ENCODE measurements at places on chromosomes 2 and 18.

DNA sequence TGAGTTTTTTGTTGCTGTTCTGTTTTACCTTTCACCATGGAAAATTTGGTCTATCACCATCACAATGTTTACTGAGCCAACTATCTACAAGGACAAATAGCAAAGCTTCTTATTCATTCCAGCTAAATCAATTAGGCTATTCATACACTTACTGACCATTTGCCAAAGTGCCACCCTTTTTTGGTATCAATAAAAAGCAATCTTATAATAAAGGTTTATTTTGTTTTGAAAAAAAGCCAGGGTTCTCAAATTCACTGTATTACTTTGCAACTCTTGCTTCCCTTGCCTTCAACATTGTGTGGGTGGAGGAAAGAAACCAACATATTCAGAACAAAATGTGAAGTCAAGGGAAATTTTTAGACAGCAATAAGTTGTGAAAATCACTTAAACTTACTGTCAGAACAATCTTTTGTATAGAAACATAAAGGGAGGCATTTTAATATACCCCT lies 15.3 kb downstream of the PELI1 start:
- no peak for DNase-seq

- DNase-seq, result no peak
Observed at GRCh38 chr2:152431370-152432098, 96.6 kb downstream of the FMNL2 start.

GRCh38 chr2:25558262-25558661 lies 115.1 kb downstream of the DTNB start:
- peak; percentile 44 for DNase-seq

- DNase-seq, result no peak
Observed at GRCh38 chr2:173898178-173898668, 67.0 kb downstream of the SP3 start.

- DNase-seq, result no peak
Observed at GRCh38 chr2:176205126-176205525, 16.7 kb downstream of the HOXD1 start.

DNA sequence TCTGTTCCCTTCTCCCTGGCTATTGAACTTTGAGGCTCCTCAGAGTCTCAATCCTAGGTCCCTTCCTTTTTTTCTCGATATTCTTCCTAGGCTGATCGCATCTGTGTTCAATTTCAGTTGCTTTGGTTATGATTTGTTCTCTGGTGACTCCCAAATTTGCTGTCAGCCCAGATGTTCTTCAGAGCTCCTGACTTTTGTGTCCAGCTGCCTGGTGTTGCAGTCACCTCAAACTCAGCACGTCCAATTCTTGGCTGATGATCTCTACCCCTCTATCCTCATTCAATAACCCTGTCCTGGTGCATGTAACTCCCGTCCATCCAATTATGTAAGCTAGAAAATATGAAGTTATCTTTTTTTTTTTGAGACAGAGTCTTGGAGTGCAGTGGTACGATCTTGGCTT lies 31.4 kb downstream of the DIS3L2 start:
- no peak for DNase-seq

DNA sequence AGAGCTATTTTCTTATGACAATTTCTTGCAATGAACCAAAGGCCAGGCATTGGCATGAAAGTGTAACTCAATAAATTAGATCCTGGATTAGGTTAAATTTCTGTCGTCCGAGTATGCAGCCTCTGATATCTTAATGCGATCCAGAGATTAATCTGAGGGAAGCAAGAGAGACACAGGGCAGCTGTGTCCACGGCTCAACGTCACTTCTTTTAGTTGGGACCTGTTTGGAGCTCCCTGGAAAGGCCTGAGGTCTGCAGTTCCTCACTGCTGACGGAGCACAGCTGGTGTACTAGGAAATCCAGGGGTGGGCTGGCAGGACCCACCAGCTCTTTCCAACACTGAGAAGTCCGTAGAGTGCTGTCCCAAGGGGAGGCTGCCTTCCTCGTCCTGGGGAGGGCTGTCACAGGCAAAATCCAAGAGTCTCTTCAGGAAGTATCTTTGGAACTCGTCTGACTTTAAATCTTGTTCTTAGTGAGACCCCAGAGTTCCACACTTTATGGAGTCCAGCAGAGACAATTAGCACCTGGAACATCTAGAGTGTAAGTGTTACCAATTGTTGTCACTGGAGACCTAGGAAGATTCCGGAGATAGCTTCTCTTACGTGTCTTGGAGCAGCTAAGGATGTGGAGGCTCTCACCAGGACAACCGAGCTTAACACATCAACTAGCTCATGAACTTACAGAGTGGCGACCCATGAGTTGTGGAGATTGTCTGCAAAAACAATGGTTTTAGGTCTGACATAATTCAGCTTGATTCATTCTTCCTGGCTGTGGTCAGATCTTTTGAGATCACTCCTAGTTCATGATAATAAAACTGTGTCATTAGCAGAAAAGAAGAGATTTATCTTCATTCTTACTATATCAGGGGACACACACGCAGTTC lies 173.7 kb downstream of the ACKR3 start:
- no peak for DNase-seq

GRCh38 chr2:154375579-154375931 lies 322.9 kb upstream of the KCNJ3 start:
- no peak for DNase-seq

DNA sequence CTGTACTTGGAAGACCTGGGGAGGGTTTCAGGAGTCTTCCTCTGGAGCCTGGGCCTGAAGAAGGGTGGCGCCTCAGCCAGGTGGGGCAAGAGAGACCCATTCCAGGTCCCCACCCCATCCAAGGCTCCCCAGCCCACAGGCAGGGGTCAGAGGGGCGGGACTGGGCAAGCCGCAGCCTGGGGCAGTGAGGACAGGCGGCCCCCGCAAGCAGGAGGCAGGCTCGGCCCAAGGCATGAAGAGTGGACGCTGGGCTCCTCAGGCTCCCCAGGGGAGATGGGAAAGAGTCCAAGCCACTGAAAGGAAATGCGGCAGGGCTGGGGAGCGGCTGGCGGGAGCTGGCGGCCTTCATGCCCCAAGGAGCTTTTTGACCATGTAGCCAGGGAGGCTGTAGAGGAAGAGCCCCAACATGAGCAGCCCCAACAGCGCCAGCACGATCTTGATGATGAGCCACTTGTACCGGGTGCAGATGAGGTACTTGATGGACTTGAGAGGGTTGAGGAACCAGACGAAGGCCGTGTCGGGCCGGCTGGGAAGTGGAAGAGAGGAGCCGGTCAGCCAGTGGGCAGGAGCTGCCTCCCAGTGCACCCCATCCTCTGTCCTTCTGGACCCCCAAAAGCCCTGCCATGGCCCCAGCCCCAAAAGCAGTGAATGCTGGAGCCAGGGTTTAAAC lies 20.1 kb downstream of the OTOF start:
- DNase-seq, result peak; percentile 9

DNA sequence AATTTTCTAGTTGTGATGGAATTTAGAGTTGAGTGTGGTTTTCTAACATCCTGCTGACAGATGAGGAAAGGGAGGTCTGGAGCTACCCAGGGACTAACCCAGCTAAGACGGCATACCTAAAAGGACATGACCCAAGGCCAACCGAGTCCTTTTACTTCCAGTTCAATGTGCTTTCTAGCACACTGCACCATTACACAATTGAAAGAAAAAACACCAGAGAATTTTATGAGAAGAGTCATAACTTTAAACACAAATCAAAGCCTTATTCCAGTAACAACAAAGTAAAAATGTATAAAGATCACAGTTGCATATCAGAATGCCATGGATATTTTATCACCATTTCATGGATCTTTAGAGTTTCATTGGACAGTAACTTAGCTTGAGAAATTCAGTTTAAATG lies 480.3 kb downstream of the MEIS1 start:
- DNase-seq, result no peak

DNA sequence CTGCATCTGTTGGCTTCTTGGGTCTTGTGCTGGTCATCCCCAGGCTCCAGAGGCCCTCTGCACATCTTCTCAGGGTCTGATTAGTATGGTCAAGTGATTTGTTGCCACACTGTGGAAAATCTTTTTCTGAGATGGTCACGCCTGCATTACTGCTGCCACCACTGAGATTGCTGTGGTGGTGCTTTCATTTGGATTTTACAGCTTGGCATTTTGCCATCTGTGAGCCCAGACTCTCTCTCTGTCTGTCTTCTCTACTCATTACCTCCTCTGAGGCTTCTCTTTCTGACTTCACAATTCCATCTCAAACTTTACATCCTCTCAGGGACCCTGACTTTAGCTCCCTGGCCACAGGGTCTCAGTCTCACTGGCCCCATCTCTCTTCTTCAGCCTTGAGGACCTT lies 154.6 kb downstream of the LRRTM1 start:
- no peak for DNase-seq

DNA sequence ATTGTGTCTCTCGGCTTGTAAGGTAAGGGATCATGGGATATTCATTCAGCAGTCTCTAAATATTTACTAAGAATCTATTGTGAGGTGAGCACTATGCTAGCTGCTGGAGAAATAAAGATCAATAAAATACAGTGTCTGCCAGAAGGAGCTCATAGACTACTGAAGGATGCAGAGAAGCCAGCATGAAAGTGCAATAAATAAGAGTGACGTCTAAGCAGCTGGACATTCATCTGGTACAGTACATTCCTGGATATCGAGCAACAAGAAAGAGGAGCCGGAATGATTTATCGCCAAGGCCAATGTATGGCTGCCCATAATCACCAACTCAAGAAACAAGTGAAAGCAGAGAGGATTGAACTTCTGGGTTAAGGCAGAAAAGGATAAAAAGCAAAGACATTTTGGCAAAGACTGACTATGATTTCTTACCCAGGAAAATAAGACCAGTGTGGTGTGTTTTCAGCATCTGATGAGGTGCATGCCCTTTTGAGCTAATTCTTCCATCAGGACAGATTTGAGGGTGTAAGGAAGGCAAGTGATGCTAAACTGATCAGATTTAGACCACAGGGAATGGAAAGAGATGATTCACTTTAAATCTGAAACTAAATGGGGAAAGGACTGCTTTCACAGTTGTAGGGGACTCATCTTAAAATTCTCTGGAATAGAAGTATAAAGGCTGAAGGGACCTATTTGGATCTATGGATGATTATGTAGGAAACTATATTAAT lies 18.7 kb upstream of the LMAN1 start:
- DNase-seq, result no peak

DNA sequence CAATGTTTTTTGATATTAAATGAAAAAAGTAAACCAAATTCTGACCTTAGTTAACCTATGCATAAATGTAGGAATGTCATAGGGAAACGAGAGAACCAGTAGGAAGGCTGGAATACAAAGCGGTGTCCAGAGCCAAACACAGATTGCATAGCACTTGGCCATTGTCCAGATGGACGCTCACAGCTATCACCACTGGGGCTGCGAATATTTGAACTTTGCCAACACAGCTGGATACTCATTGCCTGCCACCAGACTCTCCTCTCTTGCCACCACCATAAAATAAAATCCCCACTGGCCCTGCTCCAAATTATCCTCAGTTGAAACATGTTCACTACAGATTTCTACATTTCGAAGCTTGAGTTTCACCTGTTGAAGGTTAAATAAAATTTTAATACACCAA lies 159.3 kb upstream of the GULP1 start:
- no peak for DNase-seq

DNA sequence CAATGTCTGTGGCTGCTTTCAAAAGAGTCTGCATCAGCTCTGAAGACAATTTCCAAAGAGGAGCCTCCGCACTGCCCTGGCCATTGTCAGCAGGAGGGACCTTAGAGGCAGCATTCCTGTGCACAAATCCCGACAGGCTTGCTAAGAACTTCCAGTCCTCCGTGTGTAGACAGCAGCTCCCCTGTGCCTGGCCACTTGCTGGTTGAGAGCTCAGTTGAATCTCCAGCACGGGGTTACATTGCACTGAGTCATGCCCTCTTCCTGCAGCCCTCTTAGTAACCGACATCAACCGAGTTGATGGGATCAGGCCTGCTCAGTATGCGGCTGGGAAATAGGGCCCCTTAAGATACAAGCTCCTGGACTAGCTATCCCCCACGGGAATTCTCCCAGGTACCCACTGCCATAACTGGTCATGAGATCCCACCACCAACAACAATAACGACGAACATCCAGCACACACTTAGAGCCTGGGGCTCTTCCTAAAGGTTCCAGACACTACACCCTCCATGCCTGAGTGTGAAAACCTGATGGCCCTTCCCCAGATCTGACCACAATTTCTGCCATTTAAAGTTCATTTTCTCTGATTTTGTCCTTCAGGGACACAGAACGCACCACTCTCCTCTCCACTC lies 12.0 kb downstream of the ATP6V1B1 start:
- no peak for DNase-seq

DNA sequence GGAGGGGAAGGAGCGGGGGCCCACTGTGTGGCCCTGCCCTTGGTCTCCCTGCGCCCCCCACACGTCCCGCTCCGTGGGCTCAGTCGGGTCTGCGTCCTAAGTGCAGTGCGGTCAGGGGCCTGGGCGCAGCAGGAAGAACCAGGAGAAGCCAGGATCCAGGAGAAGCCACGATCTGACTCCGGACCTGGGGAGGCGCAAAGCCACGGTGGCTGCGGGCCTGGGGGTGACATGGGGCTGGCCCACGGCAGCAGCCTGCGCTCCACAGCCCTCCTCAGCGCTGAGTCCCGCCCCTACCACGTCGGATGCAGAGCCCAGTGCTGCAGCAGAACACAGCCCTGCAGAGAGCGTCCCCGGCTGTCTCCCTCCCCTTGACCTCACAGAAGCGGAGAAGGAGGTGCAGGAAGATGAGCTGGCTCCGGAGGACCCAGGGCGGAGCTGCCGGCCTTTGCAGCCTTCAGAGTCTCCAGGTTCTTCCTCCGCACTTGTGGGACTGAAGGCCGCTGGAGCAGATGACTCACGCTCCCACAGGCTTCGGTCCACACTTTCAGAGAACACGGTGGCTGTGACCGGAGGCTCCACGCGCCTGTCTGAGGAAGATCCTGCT lies 589.2 kb upstream of the SALL3 start:
- no peak for DNase-seq

DNA sequence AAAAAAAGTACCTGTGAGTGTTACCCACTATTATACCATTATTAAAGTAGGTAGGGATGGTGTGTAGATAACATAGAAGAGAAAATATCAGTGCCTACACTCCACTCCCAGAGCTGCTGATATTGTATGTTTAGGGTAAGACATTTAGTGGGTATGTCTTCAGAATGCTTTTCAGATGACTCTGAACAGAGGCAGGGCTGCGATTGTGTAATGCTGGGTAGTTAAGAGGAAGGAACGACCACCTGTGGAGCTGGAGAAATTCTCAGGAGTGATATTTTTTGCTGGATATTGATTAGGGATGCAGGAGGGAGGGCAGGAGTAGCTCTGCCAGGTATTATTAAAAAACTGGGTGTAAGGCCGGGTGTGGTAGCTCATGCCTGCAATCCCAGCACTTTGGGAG lies 2.8 kb downstream of the CNOT11 start:
- DNase-seq, result no peak

GRCh38 chr18:58580623-58581022 lies 48.3 kb downstream of the ALPK2 start:
- DNase-seq, result no peak

DNA sequence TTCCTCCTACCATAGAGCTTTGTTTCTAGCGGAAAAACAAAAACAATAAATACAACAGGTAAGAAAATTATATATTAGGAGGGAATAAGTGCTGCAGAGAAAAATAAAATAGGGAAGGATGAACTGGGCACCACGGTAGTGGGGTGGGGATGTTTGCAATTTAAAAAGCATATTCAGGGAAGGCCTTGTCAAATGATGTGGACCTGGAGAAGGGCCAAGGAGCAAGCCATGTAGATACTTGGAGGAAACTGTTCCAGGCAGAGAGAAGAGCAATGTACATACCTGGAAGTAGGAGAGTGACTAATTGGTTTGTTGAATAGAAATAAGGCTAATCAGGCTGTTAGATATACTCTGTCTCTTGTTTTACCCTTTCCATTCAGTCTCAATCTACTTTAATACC lies 136.5 kb downstream of the ROCK1 start:
- DNase-seq, result no peak

- no peak for DNase-seq
Observed at GRCh38 chr2:158725441-158725891, 69.7 kb upstream of the DAPL1 start.

GRCh38 chr2:134408791-134409190 lies 154.9 kb downstream of the MGAT5 start:
- no peak for DNase-seq
